ENCODE measurements at places on chromosomes 5 and 9.

DNA sequence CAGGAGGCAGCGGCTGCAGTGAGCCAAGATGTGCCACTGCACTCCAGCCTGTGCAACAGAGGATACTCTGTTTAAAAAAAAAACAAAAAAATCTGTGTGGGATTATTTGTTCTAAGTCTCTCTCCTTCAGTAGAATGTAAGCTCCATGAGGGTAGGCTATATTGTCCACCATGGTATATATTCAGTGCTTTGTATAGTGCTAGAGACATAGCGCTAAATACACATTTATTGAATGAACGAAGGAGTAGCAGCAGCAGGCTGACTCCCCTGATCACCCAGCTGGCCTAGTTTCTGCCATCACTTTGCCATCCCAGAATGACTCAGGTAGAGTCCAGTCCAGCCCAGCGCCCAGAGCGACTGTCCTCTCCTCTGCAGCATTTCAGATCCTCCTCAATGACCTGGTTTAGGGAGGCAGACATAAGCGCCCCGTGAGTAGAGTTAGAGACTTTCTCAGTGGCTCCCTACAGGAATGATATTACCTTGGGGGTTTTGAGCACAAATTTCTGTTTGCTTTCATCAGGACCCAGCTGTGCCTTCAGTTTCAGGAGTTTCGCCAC is 716 bp downstream of the HARS1 start:
- no peak for DNase-seq

- DNase-seq, result no peak
Observed at GRCh38 chr9:108549184-108549583, 306.6 kb downstream of the ACTL7B start.

- DNase-seq, result no peak
Observed at GRCh38 chr5:28430565-28431178, 1392.3 kb upstream of the CDH9 start.

- DNase-seq, result no peak
Observed at GRCh38 chr5:91433861-91434260, 50.7 kb upstream of the ARRDC3 start.

GRCh38 chr9:100505564-100506159 is 32.7 kb downstream of the TMEFF1 start:
- DNase-seq, result peak; percentile 63

DNA sequence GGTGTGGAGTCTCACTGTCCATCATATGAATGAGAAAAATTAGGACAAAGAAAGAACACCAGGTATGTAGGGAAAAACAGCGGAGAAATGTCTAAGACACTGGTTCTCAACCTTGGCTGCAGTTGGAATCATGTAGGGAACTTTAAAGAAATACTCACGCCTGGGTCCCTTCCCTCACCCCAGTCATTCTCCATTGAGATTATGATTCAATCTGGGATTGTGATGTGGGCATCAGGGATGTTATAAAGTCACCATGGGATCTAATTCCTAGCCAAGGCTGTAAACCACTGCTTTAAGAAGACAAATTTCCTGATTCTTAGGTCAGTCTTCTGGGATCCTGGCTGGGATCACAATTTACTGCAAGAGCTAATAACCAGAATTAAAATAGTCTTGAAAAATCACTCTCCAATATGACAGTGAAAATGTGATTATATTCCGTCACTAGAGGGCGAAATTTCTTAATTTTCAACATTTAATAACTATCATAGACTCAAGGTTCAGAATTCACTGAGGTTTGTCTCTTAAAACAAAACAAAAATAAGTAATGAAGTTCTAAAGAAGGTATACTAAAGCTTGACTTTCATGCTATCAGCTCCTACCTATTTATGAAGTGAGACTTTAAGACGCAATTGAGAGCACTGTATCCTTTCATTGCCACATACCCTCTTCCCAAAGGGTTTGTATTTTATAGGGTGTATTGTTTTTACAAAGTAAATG is 60.5 kb downstream of the GLDC start:
- DNase-seq, result no peak

- DNase-seq, result no peak
Observed at GRCh38 chr5:171410181-171410580, 9.3 kb upstream of the FGF18 start.

GRCh38 chr9:112731971-112732370 is 14.1 kb upstream of the INIP start:
- no peak for DNase-seq

GRCh38 chr9:135554718-135555117 is 6.8 kb upstream of the PAEP start:
- no peak for DNase-seq

DNA sequence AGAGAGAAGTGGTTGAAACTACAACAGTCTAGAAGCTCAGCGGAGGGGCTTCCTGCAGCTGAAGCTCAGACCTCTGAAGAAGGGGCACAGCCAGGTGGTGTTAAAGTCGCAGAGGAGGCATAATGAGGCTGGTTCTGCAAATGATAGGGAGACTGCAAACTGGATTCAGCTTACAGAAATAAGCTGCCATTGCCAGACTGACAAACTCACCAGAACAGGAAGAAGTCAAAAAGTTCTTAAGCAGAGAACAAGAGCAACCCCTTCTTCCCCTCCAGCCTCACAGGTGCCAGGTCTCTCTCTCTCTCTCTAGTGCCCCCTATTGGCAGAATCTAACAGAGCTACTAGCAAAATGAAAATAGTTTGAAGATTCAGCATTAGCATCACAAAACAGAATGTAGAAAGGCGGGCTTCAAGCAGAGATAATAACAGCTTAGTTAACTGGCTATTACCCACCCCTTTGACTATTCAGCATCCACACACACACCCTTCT is 76.7 kb downstream of the GRAMD2B start:
- no peak for DNase-seq

DNA sequence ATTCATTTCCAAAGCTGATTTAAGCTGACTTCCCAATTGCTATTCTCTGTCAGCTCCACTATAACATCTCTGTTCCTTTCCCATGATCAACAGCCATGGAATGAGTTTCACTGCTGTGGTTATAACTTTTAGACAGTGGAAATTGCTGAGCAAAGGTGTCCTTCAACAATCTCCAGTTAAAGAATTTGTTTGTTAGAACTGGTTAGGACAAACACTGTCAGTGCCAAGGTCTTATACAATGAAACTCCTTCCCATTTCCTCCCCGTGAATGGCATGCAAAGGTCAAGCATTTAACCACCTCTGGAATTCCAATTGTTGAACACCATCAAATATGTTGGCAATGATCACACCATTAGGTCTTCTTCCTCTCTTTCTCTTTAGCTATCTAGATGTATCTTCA is 45.7 kb upstream of the GHR start:
- DNase-seq, result no peak

DNA sequence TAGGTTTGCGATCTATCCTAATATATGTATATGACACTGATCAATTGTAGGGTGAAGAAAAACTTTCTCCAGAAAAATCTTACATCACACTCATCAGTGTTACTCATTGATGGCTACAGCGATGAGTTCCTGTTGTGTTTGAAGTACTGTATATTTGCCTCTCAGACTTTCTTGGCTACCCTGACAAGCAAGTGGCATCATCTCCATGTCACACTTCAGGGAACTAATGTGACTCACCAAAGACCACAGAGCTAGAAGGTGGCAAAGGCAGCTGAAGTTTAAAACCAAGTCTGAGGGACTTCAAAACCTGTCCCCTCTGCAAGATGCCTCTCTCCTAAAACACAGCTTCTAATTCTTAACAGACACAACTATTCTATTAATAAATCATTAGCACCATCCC is 451.4 kb downstream of the CTNND2 start:
- DNase-seq, result no peak

DNA sequence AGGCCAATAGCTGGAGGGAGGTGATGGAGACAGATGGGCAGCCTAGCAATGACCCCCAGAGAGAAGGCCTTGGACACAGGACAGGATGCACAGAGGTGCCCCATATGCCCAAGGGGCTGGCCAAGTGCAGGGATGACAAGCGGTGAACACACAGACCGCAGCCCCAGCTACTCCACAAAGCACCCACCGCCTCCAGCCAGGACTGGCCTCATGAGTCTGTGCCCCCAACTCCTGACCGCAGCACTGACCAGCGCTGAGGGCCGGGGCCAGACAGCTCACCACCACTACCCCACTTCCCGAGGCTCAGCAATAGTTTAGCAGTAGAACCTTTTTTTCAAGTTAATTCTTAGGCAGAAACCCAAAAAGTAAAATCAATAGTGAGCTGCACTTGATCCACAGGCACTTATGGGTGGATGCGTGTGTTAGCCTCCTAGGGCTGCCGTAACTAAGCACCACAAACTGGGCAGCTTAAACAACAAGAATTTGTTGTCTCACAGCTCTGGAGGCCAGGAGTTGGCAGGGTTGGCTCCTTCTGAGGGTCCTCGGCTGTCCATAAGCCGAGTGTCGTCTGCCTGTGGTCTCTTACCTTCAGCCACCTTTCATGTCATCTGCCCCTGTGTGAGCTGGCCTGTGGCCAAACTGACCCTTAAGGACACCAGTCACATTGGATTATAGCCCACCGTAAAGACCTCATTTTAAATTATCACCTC is 14.1 kb downstream of the ROR2 start:
- DNase-seq, result no peak

- no peak for DNase-seq
Observed at GRCh38 chr5:65577141-65577540, 14.0 kb downstream of the PPWD1 start.

DNA sequence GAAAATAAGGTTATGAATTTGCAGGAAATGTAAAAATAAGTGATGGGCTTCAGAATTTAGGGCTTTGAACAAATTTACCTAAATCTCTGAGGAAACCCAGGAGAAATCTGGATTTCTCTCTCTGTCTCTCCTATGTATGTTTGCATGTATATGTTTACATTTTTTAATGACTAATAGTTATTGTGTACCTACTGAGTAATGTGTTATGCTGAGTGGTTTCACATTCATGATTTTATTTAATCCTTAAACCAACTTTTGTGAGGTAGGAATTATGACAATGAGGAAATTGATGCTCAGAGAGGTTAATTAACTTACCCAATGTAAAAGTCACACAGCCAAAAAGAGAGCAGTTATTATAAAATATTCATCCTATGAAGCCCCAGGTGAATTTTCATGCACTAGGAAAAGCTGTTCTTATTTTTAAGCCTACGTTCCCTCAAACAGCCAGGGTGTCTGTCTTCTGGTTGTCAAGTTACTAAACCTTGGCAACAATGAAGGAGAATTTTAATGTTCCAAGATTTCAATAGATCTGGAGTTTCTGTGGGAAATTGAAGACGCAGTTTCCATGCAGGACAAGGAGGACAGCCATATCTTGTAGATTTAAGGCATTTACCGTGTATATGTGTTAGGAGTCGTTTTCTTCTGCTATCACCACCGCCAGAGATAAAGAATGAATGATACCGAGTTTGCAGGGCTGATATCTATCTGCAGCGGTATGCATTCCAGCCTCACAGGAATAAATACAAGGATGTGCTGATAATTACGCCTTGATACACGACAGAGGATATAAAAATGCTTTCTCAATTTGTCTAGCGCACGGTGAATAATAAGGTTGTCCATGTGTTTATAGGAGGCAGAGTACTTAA is 484.8 kb downstream of the ZSWIM6 start:
- DNase-seq, result no peak

DNA sequence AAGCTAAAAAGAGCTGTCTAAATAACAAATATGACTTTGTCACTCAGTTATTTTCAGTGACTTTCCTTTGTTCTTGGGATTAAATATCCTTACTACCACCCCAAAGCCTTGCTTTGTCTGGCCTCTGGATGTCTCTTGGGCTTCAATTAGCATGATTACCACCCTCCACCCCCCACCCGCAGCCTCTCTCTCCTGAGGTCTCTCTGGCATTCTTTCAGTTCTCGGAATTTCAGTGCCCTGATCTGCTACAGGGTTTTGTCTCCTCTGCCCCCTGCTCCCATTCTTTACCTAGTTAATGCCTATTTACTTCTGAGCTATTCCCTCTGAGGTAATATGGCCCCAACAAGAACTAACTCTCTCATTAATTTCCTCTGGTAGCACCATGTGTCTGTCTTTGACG is 376.4 kb downstream of the DEPDC1B start:
- no peak for DNase-seq

Data from stimulated activated CD4-positive, alpha-beta T cell treated with anti-CD3 and anti-CD28 coated beads, Interleukin-12 subunit alpha, Interleukin-12 subunit beta, amount 100 ng/mL, for 4 hours (primary cell).